ENCODE measurements at places on chromosomes 4 and X.

DNA sequence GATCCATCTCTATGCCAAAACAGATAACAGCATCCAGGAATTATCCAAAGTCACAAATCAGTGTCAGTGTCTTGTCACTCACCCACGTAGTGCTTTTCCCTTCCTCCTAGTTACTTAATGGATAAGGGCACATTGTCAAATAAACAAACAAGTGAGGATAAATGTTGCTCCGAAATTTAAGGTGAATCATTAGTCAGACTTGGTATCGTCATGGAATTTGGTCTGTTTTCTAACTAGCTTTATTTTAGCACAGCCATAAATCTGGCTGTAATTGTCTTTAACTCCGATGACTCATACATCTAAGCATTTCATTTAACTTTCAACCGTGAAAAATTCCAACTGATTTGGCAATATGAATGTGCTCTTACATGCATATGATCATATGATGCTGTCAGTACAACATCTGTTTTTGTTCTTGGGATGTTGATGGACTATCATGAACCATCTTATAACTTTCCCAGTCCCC lies 83.3 kb downstream of the SNCA start:
- DNase-seq = no peak

DNA sequence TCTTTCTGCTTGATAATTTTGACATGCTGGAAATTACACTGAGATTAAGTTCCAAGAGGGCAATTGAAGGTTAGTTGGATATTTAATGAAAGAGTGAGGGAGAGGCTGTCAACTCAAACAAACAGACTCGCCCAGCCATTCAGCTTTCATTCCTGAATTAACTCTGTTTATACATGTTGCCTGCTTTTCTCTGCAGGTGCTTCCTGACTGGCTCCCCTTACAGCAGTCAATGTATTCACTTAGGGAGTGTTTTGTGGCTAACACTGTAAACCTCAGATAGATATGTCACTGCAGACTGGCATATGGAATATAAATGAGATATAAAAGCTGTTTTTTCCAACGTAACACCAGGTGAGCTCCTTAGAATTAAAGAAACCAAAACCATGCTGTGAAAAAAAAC lies 28.7 kb downstream of the TMPRSS11A start:
- DNase-seq = peak; percentile 41

GRCh38 chr4:72951147-72951546 lies 118.4 kb downstream of the COX18 start:
- DNase-seq = no peak

GRCh38 chrX:729583-730409 lies 99.2 kb downstream of the SHOX start:
- no peak for DNase-seq

DNA sequence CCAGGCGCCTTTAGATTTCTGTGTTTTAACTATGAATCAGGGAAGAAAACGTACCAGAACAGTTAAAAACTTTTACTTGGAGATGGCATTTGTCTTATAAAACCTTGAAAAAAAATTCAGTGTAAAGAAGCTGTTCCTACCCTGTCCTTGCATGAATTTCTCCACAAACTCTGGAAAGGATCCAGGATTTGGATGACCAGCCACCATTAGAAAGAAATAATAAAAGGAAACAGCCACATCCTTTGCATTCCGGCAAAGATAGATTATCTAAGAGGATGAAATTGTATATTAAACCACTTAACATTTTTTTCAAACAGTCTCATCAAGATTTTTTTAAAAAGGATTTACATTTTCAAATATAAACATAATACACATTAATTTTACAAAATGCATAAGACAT lies 10.6 kb downstream of the SULT1E1 start:
- no peak for DNase-seq

DNA sequence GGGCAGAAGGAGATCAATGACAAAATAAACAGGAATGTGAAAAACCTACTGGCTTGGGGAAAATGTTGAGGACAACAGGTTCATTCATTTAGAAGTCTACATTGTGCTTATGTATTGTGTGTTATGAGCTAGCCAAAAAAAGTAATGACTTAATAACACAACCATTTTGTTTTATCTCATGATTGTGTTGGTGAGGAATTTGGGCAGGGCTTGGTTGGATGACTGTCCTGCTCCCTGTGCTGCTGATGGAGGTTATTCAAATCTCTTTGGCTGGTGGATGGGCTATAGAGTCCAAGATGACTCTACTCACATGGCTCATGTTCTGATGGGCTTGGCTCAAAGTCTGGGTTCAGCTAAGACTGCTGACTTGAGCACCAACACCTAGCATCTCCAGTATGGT lies 116.3 kb downstream of the HS3ST1 start:
- DNase-seq = no peak

- no peak for DNase-seq
Measured at GRCh38 chr4:146793727-146794126, 151.9 kb downstream of the TTC29 start.

DNA sequence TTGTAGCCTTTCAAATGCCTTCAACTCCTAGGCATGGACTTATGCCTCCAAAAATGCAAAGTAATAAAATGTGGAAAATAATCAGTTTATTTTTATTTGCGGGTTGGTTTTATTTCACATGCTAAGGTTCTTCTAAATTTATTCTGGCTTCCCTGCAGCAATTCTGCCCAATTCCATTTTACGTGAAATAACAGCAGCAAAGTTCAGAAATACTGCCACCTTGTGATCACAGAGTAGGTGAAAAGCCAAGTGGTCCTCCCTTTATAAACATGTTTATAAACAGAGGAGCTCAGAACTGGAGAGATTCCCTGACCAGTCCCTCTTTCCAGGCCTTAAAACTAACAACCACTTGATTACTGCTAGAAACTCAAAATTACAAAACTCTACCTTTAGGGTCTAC lies 14.7 kb upstream of the DCHS2 start:
- DNase-seq = peak; percentile 75

DNA sequence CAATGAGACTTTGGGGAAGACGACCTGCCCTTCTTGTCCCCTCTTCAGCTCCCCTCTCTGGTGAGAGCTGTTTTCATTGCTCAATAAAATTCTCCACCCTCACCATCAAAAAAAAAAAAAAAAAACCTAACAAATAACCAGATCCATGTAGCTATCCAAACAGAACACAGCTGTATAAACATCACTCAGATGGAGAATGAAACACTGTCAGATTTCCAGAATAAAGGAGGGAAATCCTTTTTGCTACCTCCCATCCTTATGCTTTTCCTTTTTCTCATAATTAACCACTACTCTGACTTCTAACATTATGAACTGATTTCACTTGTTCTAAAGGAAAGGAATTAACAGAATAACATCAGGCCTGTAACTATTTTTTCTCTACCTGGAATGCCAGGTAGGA lies 155.6 kb downstream of the PPP4R3C start:
- no peak for DNase-seq

DNA sequence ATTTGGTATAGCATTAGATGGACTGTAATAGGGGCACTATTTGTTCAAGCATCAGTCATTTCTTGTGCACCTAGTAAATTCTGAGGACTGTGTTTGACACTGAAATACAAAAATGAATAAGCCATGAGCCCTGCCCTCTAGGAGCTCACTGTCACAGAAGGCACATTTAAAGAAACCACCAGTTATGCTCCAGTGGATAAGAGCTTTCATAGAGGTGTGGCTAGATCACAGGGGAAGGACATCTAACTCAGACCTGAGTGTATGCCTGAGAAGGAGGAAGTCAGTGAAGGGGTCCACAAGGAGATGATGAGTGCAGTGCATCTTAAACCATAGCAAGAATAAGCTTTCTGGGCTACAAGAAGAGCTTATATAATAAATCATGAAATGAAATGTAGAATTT lies 40.1 kb downstream of the BTC start:
- DNase-seq = no peak

- DNase-seq = no peak
Measured at GRCh38 chr4:179392787-179393186, 1950.5 kb upstream of the AGA start.

DNA sequence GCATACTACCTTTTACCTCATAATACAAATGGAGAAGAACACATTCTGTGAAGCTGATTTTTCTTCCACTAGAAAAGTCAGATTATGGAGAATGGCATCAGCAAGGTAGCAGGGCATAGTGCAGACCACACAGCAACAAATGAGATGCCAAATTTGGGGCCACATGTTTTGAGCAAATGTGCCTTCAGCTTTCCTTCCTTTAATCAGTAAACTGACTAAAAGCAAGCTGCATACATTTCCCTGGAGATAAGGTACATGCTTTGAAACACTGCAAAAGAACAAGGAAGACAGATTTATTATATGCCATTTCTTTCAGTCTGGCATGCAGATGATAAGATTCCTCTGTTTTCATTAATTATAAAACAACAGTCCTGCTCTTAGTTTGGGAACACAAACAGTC lies 67.1 kb upstream of the GUCY1A1 start:
- peak; percentile 51 for DNase-seq

- no peak for DNase-seq
Measured at GRCh38 chr4:1752284-1753041, 31.1 kb downstream of the TACC3 start.

DNA sequence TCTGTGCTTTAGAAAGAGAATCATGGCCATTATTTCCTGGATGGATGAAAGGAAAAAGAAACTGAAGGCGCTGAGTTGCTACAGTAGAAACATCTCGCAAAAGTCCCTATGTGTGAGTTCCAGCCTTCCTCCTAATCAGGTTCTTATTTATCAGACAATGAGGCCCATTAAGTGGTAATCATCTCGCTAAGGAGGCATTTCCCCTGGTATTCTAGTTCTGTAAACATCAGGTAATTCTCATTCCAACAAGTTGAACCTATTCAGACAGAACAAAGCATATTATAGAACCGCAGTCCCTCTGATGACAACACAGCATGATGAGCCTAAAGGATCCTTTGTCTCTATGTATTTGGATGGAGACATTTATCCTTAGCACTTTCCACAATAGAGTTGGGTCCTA lies 205.7 kb upstream of the MAOA start:
- no peak for DNase-seq

DNA sequence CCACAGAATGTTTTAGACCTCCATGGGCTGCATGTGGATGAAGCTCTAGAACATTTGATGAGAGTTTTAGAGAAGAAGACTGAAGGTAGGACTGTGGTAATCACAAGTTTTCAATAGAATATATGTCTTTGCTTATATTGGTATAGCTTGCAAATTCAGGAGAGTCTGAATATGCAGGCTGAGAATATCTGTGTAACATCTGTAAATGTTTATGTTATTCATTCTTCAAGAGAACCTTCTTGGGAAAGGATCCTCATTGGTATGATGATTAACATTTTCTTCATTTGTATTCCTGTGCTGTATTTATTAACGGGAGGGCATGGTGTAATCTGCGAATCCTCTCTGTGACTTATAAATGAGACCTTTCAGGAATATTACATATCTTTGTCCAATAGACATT lies 52.1 kb upstream of the RHOH start:
- DNase-seq = no peak

DNA sequence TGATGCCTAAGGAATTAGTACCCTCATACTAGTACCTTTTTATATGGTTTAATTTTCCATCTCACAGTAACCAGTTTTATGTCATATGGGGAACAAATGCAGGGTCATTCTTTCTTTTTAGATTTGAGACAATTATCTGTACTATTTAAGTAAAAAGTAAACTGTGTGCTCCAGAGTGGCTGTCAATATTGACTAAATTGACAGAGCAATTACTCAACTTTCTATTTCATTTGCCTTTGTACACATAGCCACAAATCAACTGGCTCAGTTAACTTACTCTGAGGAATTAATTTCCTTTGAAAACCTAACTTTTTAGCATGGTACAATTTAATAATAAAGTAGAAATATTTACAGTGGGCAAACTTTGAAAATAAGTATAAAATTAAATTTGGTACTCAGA lies 28.5 kb upstream of the TEX13C start:
- DNase-seq = no peak

Data from OCI-M1 (cell line).